ENCODE measurements at places on chromosomes 1 and 21. TPM values are rescaled to one million over a fixed set of nuclear protein-coding genes. Genes with fewer than 3 reads are reported as not detected.

LRRIQ3 gene
- 1.5 TPM for total RNA-seq

FAM72A gene
- total RNA-seq = 4.5 TPM

LIPI gene
- total RNA-seq = not detected

CD1B gene
- not detected for total RNA-seq

PHTF1 gene
- 19.2 TPM for total RNA-seq

HPCAL4 gene
- total RNA-seq = 0.74 TPM
